Activated CD8-positive, alpha-beta memory T cell treated with anti-CD3 and anti-CD28 coated beads for 4 hours (primary cell): ENCODE measurements at places on chromosomes 6 and 20.

GRCh38 chr6:24584382-24584720 is 61.6 kb downstream of the KIAA0319 start:
- DNase-seq = no peak

DNA sequence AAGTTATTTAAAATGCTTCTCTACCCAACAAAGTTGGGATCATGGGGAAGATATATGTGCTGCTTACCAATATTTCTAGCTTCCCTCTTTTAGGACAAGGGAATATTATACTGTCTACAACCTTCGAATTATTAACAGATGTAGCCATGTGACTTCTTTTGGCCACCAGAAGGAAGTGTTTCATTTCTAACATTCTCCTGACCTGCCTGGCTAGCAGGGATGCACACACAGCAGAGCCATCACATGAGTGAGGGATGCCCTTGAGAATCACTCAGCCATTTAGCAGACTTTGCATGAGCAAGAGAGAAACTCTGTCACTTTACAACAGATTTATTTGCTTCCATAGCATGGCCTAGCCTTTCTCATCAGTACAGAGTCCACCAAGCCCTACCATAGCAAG is 230.7 kb upstream of the MARCKS start:
- DNase-seq = no peak

GRCh38 chr6:56555438-56555872 is 87.2 kb downstream of the DST start:
- DNase-seq = no peak

DNA sequence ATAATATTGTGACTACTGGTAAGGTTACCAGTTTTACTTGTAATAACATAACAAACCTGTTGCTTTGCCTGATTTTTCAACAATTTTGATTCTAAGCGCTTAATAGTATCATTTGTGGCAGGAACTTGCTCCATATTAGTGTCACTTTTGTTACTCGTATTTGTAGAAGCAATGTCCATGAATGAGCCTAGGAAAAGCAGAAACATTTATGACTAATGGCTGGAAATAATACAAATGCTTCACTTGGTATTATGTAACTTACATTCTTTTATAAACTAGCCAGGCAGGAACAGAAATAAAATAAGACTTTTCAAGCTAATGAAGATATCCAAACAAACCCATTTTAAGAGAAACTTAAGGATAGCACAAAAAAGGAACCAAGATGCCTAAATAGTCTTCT is 38.9 kb downstream of the MAP3K7 start:
- no peak for DNase-seq

GRCh38 chr6:106517706-106518105 is 111.6 kb downstream of the RTN4IP1 start:
- no peak for DNase-seq

DNA sequence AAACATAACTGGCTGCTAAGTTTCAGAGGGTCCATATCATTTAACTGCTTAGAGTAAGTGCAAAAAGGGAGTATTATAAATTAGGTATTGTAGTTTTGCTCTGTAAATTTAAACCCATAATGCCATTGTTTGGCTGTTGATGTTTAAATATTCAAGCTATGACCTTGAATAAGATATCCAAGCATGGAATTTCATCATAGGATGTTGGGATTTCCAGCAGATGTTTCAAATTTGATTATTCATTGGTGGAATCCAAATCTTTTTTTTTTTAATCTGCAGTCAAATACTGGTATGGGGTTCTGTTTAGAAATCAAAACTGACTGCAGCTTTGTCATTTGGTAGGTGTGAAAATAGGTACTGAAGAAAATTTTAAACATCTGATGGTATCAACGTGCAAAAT is 161.0 kb downstream of the KHDC1L start:
- DNase-seq = no peak

- DNase-seq = no peak
Observed at GRCh38 chr6:133467982-133468380, 226.8 kb downstream of the EYA4 start.

DNA sequence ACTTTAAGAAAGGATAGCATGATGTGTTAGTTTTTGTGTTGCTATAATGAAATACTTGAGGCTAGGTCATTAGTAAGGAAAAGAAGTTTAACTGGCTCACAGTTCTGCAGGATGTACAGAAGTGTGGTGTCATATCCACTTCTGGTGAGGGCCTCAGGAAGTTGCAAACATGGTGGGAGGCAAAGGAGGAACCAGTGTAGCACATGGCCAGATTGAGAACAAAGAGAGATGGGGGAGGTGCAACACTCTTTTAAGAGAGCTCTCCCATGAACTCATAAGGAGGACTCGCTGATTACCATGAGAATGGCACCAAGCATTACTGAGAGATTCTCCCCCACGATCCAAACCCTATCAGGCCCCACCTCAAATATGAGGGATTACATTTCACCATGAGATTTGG is 265.4 kb downstream of the RIMS1 start:
- DNase-seq = no peak

- no peak for DNase-seq
Observed at GRCh38 chr6:85674604-85675003, 31.9 kb upstream of the SYNCRIP start.

DNA sequence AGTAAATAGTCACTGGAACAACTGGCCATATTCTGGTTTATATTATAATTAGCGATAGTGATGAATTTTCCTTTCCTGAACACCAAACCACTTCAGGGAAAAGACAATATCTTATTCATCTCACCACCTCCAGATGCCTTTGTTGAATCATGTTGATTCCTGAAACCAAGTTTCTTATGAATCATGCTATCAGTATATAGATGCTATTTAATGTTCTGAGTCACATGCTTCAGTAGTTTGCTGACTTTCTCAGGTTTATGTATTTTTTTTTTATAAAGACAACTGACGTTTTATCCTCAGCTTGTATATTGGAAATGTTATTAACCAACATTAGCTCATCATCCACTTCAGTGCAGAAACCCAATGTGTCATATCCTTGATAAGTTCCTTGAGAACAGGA is 710.2 kb upstream of the POU3F2 start:
- no peak for DNase-seq

DNA sequence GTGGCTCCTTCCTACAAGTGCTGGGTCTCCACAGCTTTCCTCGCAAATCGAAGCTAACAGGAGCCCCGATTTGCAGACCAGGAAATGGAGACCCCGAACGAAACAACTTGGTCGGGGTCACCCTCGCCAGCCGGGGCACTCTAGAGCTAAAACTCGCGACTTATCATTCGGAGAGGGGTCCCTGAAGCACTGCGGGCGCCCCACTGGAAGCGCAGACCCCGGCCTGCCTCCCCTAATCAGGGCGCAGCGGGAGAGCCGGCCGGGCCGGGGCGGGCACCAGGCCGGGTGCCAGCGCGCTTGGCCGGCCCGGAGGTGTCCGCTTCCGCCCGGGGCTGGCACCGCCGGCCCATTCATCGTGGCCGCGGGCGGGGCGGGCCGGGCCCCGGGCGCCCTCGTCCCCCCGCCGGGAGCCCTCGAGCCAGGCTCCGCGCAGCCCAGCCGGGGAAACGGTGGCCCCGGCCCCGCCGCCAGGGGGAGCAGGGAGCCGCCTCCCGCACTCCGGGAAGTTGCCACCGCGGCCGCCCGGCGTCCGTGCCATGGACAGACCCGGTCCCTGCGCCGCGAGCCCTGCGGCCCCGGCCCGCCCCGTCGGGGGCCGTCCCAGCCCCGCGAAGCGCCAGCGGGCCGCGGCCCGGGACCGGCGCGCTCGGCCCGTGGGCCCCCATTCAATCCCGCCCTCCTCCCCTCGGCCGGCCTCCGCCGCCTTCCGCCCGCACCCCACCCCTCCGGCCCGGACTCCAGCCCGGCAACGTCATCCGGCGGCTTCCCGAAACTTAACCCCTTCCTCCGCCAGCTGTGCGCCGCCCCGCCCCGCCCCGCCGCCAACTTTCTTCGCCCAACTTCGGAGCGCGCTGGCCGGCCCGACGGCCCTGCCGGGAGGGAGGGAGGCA is 961 bp downstream of the RRBP1 start:
- DNase-seq = peak; percentile 59

GRCh38 chr6:70857387-70858077 is 99.3 kb downstream of the B3GAT2 start:
- no peak for DNase-seq

DNA sequence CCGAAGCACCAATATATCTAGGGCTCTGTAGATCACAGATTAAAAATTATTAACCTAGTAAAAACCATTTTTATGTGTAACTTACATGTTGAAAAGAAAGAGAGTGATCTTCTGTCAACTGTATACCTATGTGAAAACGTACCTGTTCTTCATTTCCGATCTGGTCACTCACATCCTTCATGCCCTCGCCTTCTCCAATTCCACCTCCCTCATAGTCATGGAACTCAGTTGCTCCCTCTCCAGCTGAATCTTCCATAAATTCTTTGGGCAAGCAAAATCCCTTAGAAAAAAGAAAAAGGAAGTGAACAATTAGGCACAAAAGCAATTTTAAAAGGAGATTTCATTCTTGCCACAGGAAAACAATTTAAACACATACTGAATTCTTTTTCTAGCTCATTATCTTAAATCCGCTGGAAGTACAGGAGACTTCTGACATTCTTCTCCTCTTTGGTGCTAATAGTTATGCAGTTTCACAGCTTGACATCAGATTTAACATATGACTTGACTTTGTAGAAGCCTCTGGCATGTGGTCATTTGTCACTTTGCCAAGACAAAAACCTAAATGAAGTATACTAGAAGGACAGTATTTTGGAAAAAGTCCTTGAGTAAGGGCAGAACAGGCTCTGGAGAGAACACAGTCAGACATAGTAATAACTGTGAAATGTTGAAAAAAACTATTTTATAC is 29.5 kb upstream of the LYRM2 start:
- no peak for DNase-seq

GRCh38 chr20:46810448-46811223 is 84.0 kb upstream of the EYA2 start:
- no peak for DNase-seq

- peak; percentile 7 for DNase-seq
Observed at GRCh38 chr20:20824924-20825584, 112.6 kb upstream of the RALGAPA2 start.

DNA sequence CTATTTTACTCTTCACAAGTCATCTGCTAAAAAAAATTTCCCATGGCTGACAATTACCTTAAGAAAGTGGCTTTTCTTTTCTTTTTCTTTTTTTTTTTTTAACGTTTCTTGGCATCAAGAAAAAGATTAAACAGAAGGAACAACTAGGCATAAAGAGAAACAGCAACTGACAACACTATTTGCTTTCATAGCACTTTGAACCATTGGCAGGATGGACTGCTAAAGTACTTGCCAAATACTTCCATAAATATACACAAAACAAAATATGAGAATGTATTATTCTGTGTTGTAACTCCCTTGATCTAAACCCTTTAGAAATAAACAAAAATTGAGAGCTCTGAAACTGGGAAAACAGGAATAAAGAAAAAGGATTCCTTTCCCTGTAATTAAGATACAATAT is 20.0 kb upstream of the PLN start:
- DNase-seq = no peak

DNA sequence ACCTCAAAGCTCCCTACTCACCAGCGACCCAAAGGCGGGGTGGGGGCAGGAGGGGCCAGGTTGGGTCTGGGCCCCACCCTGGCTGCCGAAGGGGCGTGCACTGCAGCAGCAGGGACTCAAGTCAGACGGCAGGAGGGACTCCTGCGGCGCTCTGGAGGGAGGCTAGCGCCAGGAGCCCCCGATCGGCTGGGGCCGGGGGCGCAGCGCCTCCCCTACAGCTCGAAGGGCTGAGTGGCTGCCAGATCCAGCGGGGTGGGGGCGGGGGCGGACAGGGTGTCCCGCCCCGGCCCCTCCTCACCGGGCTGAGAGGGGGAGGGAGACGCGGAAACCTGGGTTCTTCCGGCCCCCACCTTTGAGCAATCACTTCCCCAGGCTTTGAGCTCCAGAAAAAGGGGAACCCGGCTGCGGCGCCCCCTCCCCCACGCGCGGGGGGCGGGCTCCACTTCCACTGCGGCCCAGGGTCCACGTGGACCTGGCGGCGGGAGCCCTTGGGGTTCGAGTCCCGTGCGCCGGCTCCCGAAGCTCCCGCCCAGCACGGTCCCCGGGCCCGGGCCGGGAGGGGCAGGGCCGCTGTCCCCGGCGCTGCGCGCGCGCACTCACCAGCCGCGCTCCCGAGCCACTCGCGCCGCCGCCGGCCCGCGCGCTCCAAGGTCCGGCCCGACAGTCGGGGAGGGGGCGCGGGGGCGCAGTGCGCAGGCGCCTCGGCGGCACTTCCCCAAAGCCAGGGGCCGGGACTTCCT is at the start of gene RGS19:
Gene RGS19 (minus strand): TSS at position 246 of the 740 bp plus-strand sequence. CDS start 2,632 bp downstream, outside the sequence.
- no peak for DNase-seq

GRCh38 chr20:62739581-62740285 is 31.1 kb downstream of the NTSR1 start:
- DNase-seq = no peak

DNA sequence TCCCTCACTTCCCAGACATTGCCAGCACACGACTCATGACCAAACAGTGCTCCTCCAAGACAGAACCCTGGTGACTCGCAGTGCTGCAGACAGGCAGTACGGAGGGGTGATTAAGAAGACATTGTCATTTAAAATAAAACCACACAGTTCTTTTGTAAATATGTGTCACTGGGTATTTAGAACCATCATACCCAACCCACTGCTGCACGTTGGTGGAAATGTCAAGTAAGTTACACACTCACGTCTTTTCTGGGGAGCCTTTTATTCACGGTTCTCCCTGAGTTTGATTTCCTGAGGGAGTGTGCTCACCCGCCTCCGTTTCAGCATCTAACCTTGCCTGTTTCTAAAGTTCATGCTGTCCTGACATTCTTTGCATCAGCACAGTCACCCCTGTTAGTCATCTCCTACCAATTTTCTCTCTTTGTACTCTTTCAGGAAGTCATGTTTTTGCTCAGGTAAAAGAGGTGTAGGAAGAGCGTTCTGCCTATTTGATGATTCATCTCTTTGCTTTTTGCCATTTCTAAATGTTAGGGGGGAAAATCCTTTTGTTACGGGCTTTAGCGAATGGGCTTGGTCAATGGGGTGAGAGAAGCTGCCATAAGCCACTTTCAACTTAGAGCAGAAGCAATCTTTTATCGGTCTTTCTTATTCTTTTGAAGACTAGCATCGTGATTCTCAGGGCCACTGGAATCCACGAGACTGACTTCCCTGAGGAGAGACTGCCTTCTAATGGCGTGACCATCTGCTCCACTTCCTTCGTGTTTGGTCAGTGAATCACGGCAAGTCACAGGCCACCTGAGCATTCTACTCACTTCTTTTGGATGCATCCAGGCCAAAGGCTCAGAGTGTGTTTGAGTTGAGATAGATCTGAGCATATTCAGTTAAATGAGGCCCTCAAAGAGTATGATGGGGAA is 512.8 kb upstream of the JARID2 start:
- DNase-seq = peak; percentile 57

- DNase-seq = no peak
Observed at GRCh38 chr20:57656252-57656820, 36.1 kb upstream of the ZBP1 start.

DNA sequence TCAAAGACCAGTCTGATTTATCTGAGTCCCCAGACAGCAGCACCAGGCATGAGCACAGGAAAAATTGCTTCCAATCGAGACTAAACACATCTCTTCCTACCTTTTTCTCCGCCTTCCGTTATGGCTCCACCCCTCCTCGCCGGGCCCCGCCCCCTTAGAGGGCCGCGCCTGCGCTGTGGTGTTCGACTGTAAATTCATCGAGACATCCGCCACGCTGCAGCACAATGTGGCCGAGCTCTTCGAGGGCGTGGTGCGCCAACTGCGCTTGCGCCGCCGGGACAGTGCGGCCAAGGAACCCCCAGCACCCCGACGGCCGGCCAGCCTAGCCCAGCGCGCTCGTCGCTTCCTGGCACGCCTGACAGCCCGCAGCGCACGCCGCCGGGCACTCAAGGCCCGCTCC is 8.9 kb downstream of the REM1 start:
- no peak for DNase-seq
